ENCODE measurements at places on chromosomes 1 and 21.
A peak's percentile ranks its signal among the peaks of the same experiment; 100 is the strongest.

- peak; percentile 56 for DNase-seq
Observed at GRCh38 chr1:61138921-61139774, 56.8 kb downstream of the NFIA start.

DNA sequence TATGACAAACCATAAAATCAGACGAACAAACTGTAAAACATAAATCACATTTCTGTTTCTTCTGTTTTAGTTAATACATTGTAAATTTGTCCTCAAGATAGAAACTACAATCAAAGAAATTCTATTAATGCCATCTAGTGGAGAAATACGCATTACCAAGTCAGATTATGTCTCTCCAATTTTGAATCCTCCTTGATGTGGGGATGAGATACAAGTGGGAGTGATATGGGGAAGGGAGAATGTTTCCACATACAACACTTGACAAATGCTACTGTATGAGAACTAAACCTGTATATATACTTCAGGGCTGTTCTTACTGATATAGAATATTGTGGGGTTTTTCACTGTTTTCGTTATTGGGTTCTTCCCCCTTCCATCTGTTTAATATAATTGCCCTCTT, 2.6 kb downstream of the HFM1 start:
- peak; percentile 76 for DNase-seq

DNA sequence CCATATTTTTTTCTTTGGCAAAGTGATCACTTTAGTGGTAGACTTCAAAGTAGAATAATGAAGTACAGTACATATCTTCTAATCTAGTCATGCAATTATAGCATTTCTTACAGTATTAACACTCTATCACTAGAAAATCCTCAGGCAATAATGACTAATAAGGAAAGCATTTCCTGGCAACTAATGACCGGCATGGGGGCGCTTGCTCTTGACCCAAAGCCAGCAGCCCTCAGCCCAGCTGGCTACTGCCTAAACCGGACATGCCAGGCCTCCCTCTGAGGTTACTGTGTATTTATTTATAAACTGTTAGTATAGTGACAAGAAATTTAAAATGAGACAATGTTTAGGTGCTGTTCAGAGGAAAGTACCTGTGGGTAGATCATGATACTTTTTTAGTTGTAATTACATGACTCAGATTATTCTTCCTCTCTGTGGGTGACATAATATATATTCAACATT, 633.8 kb downstream of the PTPRC start:
- no peak for DNase-seq

- DNase-seq, result no peak
Observed at GRCh38 chr1:151960780-151961513, 32.7 kb downstream of the S100A10 start.

- DNase-seq, result no peak
Observed at GRCh38 chr1:172483448-172483847, 39.6 kb upstream of the PIGC start.

Data from OCI-M1 (cell line).